ENCODE measurements at places on chromosomes 12 and 14.

DNA sequence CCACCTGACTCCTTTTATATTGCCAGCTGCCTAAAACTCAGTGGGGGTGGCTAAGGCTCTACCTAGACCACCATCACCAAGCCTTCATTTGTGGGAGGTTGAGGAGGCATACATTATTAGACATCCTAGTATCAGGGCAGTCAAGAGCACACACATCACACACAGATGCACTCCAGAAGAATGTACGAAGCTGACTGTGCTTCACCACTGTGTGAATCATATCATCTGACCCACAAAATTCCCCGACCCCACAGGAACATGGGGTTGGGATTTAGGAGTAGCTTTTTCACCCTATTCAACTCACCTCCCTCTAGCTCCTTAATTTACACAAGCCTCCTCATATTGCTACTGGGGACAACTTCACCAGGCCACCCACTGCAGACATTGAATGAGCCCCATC, 64.8 kb upstream of the BDKRB2 start:
- DNase-seq: peak; percentile 41

GRCh38 chr12:66539431-66539830, 139.4 kb downstream of the GRIP1 start:
- DNase-seq: no peak

GRCh38 chr12:47131011-47131410, 51.3 kb upstream of the AMIGO2 start:
- DNase-seq: no peak

- peak; percentile 70 for DNase-seq
These were observed 99.1 kb downstream of the CAPZA3 start for GRCh38 chr12:18837025-18837424.

GRCh38 chr12:59627582-59627981, 31.8 kb downstream of the SLC16A7 start:
- no peak for DNase-seq

DNA sequence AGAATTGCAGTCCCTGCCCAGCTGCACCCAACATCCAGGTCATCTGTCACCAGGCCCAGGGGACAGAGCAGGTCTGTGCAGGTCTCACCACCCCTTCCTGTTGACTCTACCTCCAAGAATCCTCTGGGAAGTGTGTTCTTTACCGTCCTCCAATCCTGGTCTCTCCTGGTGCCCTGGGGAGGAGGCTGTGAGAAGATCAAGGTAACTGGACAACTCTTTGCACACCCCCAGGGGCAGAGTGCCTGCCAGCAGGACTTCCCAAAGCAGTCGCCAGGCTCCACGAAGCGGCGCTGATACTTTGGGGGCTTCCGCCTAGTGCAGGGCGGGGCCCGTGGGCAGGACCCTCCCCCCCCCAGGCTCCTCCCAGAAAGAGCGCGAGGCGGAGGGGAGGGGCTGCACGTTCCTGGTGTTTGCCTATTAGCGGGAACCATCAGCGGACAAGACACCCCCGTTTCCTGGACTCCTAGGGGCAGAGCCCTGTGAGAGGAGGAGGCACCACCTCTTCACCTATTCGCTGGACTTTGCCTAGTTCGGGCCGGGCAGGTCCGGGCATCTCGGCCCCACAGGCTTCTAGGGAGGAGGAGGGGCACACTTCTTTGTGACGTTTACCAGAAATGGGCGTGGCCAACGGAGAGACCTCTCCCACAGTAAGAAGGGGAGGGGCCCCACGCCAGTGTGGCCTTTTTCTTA, 918.0 kb downstream of the AACS start:
- no peak for DNase-seq

- DNase-seq: no peak
These were observed 8.1 kb upstream of the CKAP4 start for GRCh38 chr12:106255952-106256351.

- DNase-seq: peak; percentile 95
These were observed 108.5 kb downstream of the SCARB1 start for GRCh38 chr12:124754949-124755800.

DNA sequence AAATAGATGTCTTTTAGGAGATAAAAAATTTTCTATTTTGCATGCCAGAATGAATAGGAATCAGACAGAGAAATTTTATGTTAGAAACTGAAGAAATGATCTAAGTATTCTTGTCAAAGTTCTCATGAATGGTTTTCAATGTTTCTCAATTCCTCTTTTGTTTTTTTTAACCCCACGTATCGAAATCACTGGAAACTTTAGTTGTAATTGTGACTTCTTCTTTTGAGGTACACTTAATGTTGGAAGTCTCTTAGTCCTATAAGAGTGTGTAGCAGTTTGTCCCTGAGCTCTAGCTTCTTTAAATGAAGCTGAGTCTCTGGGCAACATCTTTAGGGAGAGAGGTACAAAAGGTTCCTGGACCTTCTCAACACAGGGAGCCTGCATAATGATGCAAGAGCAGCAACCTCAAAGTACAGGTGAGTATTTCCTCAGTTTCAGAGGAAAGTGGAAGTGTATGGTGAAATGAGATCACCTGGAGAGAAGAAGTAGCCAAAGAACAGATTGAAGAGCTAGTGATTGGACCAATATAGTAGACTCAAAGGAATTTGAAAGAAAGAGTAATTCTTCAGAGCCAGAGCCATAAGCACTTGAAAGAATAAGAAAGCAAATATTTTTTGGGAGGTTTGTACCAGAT, at the start of gene CLEC6A:
Gene CLEC6A (plus strand): TSS at position 236 of the 634 bp plus-strand sequence. CDS start 150 bp downstream, at position 386.
- DNase-seq: no peak

GRCh38 chr14:97106609-97107008, 309.4 kb downstream of the VRK1 start:
- no peak for DNase-seq

DNA sequence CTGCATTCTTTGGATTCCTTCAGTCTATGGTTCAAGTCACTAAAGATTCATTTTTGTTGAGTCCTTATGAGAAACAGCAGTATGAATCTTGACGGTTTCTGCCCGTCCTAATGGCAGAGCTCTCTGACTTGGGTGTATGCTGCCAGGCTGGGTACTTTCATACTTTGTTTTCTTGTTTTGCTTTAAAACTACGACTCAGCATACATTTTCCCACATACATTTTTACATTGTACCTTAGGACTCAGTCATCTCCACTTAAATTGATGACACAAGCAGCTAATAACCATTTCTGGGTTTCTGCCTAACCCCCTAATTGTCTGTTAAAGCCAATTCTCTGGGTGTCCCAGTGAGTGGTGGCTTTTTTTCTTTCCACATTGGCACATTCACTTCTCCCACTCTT, 4.8 kb upstream of the DDX55 start:
- no peak for DNase-seq

- no peak for DNase-seq
These were observed 837.3 kb upstream of the TMEM132C start for GRCh38 chr12:127429551-127430285.

- DNase-seq: no peak
These were observed 3.5 kb upstream of the CD63 start for GRCh38 chr12:55732288-55732687.

GRCh38 chr12:124018539-124018938, 45.5 kb downstream of the ZNF664 start:
- DNase-seq: no peak

GRCh38 chr14:69760810-69761209, 6.1 kb upstream of the SRSF5 start:
- no peak for DNase-seq

DNA sequence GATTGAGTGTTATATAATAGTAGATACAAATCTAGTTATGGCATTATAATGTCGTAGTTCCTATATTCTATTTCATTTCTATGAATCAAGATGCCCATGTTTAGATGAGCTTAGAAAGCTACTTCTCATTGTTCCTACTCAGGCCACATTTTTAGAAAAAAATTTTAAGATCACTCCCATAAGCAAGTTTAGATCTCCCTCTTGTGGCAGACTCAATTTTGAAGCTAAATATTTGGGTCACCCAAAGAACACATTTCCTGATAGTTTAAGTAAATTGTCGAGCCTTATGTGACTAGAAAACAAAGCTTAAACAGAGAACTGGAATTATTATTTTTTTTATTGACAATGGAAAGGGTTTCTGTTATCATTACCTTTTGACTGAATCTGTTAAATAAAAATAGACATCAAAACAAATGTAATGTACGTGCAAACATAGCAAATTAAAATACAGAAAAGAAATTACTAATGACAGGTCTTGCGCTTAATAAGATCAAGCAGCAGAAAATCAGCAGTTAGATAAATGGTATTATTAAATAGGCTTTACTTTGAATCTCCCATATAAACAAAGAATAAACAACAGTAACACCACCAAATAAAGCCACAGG, 180.2 kb downstream of the ACSS3 start:
- peak; percentile 64 for DNase-seq

GRCh38 chr14:60753264-60754119, 18.9 kb downstream of the MNAT1 start:
- peak; percentile 61 for DNase-seq

- no peak for DNase-seq
These were observed 1.0 kb downstream of the BEST3 start for GRCh38 chr12:69698054-69698453.

GRCh38 chr12:39605501-39605900, 14.1 kb downstream of the ABCD2 start:
- DNase-seq: no peak

DNA sequence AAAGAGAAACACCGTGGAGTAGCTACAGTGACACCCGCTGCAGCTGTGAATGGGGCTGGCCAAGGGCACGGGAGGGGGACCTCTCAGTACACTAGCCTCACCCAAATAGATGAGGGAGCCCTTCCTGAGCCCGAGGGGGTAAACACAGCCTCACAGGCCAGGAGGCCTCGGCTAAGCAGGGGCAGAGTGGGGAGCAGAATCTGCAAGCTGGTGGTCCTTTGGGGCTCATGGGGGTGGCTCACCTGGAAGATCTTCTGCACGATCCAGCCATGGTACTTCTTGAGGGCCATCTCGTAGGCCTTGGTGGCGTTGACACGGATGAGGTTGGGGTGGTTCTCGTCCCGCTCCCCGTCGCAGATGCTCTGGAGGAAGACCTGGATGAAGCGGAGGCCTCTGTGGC, 22.2 kb upstream of the TRPV4 start:
- no peak for DNase-seq

- no peak for DNase-seq
These were observed 36.2 kb downstream of the PRIMA1 start for GRCh38 chr14:93751946-93752655.

DNA sequence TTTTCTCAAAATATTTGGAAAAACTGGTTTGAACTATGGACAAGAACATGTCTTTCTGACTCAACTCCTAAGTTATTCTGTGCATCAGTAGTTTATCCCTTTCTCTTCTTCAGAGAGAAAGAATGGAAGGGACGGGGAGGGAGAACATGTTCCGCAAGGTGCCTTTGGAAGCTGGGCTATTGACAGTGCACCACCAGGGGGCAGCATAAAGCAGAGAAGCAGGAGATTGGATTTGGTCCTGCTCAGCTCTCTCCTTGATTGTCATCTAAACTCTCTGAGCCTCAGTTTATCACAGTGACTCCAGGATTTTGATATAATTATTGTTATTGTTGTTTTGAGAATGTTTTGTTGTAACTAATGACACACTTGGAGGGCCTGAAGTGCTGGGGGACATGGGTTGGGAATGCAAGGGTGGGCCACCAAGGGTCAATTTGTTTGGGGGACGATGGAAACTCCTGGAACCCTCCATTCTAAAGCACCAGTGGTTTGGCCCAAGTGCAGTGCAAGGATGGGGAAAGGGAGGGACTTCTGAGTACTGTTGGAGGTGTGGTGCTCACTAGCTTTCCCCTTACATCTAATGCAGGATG, 45.3 kb upstream of the ANO6 start:
- peak; percentile 75 for DNase-seq

- peak; percentile 71 for DNase-seq
These were observed 162.2 kb upstream of the EGLN3 start for GRCh38 chr14:34113005-34113511.

DNA sequence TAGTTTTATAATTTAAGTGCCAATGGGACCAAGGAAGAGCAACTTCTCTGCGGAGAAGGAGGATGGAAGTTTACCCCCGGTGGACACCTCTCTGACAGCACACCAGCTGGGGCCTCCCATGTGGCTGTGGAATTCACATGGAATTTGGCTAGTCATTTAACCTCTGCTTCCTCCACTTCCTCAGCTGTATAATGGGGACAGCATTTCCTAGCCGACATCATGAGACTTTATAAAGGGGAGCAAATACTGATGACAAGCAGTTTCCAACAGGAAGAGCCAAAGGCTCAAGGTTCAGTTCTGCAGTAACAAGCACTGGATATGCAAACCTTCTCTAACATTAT, 7.5 kb downstream of the DUSP6 start:
- DNase-seq: no peak

- DNase-seq: no peak
These were observed 27.1 kb downstream of the CCDC92 start for GRCh38 chr12:123945287-123946151.

DNA sequence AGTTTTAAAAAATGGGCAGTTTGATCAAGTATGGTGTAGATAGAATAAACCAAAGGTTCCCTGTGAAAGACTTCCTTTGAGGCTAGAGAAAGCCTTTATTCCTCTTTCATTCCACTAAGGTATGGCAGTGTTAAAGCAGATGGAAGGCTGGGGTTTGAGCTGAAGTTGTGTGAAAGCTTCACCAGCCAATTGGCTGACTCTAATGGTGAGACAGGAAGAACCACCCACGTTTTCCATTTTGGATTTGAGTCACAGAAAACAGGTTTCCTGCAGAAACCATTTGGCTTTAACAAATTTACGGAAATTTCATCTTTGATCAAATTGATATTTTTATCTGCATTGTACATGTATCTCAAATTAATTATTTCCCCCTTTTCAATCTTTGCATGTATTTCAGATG, 455.0 kb downstream of the PCNX1 start:
- DNase-seq: no peak

- DNase-seq: peak; percentile 51
These were observed 979 bp downstream of the LTBP2 start for GRCh38 chr14:74610866-74611649.

GRCh38 chr14:21229821-21230220, 39.4 kb downstream of the HNRNPC start:
- DNase-seq: no peak

- no peak for DNase-seq
These were observed 17.3 kb upstream of the KRT86 start for GRCh38 chr12:52257074-52257551.

GRCh38 chr14:34993426-34993825, 10.6 kb downstream of the SRP54 start:
- no peak for DNase-seq

DNA sequence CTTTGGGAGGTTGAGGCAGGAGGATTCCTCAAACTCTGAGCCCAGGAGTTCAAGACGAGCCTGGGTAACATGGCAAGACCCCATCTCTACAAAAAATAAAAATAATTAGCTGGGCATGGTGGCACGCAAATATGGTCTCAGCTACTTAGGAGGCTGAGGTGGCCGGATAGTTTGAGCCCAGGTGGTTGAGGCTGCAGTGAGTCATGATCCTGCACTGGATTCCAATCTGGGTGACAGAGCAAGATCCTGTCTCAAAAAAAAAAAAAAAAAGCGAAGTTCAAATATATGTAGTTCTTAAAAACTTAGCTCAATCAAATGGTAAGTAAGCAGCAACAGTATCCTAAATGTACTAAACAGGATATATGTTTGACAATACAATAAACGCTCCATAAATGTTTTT, 85.5 kb upstream of the SSTR1 start:
- DNase-seq: no peak

Measured in AG10803 (cell line).